HT-29 (cell line): ENCODE measurements at places on chromosomes 4 and X.

- no peak for DNase-seq
These were observed 46.0 kb downstream of the HADH start for GRCh38 chr4:108035691-108036090.

DNA sequence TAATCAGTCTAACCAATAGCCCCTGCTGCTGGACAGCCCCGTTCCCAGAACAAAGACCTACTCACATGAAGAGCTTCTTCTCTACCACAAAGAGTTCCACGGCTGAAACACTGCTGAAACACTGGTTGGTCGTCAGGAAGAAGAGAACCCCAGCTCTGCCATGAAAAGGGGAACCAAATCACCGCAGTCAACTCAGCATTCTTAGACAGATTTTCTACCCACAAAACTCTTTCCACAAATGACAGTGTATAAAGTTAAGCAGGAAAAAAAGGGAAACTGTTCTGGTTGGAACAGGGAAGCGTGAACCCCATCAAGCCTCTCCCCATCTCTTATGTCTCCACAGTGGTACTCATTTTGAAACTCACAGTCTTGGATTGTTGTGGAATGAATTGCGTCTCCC is 57.3 kb downstream of the ABCG2 start:
- no peak for DNase-seq

DNA sequence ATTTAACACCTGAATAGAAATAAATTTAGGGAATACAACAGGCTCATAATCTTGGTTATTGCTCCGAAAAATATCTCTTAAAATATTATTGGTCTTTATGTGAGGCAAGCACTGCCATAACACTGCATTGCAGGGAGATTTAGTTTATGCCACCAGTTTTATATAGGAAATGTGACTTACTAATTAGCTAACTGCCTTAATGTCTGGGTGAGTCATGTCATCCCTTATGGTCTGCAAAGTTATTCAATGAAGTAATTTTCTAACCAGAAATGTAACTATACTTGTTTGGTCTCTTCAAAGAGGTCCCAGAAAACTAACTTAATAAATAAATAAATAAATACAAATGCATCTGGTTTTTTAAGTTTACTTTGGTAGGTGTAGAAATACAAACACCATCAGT is 597.2 kb downstream of the GALNTL6 start:
- no peak for DNase-seq

GRCh38 chrX:43968359-43968781 is 4.8 kb downstream of the NDP start:
- DNase-seq = no peak

DNA sequence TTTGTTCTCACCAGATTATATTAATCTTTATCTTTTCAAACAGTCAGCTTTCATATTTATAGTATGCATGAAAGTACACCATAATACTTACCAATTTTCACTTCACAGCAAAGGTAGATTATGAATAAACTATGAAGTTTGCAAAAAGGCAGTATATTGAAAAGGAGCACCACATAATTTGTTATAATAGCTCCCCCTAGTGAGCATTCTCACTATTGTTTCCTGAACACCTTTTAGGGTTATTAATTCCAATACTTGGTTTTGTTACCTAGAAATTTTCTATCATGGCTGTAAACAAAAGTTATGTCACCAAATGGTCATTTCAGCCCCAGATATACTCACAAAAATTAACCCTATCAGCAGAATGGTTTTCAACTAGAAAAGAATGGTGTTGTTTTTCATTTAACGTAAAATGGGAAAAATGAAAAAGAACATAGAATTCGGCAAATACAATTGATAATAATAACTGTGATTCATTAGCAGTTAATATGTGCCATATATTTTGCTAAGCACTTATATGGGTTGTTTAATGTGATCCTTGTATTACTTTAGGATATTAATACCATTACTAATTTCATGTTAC is 30.2 kb upstream of the NKX6-1 start:
- DNase-seq = peak; percentile 55

DNA sequence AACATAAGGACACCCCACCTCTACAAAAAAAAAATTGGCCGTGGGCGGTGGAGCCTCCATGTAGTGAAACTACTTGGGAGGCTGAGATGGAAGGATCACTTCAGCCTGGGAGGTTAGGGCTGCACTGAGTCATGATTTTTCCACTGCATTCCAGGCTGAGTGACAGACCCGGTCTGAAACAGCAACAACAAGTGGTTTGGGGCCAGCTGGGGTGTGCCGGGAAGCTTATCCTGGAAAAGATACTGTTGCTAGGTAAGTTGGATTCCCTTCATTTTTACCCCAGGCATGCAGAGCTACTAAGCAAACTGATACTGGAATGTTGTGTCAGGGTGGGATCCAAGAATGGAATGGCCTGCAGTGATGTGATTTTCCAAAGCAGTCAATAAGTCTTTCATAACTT is 57.0 kb downstream of the XAGE2 start:
- no peak for DNase-seq

DNA sequence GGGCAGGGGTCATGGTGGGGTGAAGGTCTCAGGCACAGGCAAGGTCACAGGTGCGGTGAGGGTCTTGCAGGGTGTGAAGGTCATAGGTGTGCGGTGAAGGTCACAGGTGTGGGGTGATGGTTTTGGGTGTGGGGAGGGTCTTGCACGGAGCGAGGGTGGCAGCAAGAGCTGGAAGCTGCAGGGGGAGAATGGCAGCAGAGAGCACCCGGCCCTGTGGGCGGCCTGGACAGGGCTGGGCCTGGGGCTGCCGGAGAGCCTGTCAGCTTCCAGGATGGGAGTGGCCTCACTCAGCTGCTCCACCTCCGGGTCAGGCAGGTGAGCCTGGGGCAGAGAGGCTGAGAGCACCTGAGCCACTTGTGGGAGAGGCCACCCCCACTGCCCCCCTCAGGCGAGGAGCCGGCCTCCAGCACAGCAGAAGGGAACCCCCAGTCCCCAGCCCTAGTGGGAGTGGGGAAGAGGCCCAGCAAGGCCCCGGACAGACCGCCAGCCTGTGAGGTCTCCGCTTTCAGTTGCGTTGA is 1.5 kb downstream of the MSANTD1 start:
- no peak for DNase-seq

GRCh38 chrX:131944936-131945902 is 77.9 kb upstream of the STK26 start:
- DNase-seq = no peak

GRCh38 chr4:6196324-6196723 is 4.0 kb downstream of the JAKMIP1 start:
- no peak for DNase-seq

- peak; percentile 86 for DNase-seq
These were observed 116.0 kb downstream of the SOWAHB start for GRCh38 chr4:76781698-76782595.

GRCh38 chr4:115343171-115343570 is 229.8 kb upstream of the NDST4 start:
- no peak for DNase-seq

GRCh38 chr4:151858356-151858755 is 97.5 kb upstream of the GATB start:
- no peak for DNase-seq
